HT1080 (cell line): ENCODE measurements at places on chromosomes 7 and 10. TPM values are rescaled to one million over a fixed set of nuclear protein-coding genes. Genes with fewer than 3 reads are reported as not detected.

Gene PIK3CG
- 1.9 and 2.1 TPM in 2 replicates for total RNA-seq

Gene ASB10
- total RNA-seq, result not detected in 2 replicates

Gene UTF1
- not detected in 2 replicates for total RNA-seq

Gene P4HA1
- 22.7 and 25.2 TPM in 2 replicates for total RNA-seq

Gene ZNF32
- total RNA-seq, result 31.2 and 31.8 TPM in 2 replicates

Gene PIP
- not detected in 2 replicates for total RNA-seq

Gene ITIH2
- total RNA-seq, result not detected in 2 replicates

Gene RSPH10B
- not detected in 2 replicates for total RNA-seq

Gene FAS
- 26.6 and 29.9 TPM in 2 replicates for total RNA-seq

Gene TYW1B
- total RNA-seq, result 1.7 TPM in 2 replicates

Gene KIAA1549
- total RNA-seq, result 2.4 and 4.1 TPM in 2 replicates

Gene SCART1
- 0.80 and 1.3 TPM in 2 replicates for total RNA-seq

Gene ANKRD30A
- not detected in 2 replicates for total RNA-seq

Gene LOXL4
- total RNA-seq, result not detected in 2 replicates

Gene ZNF503
- total RNA-seq, result 1.8 and 2.8 TPM in 2 replicates

Gene SLC26A5
- total RNA-seq, result not detected in 2 replicates

Gene ABCB1
- 0.32 TPM in 1 of 2 replicates, not detected in the other for total RNA-seq

Gene GARIN1A
- 0.05 and 0.13 TPM in 2 replicates for total RNA-seq

Gene PYROXD2
- 3.8 and 4.8 TPM in 2 replicates for total RNA-seq

Gene SPDYE1
- not detected in 2 replicates for total RNA-seq

Gene ANKRD16
- 10.1 and 13.5 TPM in 2 replicates for total RNA-seq

Gene ADRA2A
- total RNA-seq, result 0.20 and 0.23 TPM in 2 replicates

Gene TRIM4
- total RNA-seq, result 12.5 and 13.0 TPM in 2 replicates

Gene C10orf67
- 0.10 and 0.50 TPM in 2 replicates for total RNA-seq

Gene CEP55
- total RNA-seq, result 86.3 and 87.3 TPM in 2 replicates

Gene ADAM22
- 5.9 and 7.0 TPM in 2 replicates for total RNA-seq

Gene ELFN1
- total RNA-seq, result 7.4 and 11.1 TPM in 2 replicates

Gene TDRD1
- not detected in 2 replicates for total RNA-seq

Gene NPFFR1
- total RNA-seq, result not detected in 2 replicates

Gene PAPSS2
- total RNA-seq, result 16.6 and 20.9 TPM in 2 replicates

Gene HOXA7
- total RNA-seq, result not detected in 2 replicates

Gene GNGT1
- total RNA-seq, result not detected in 2 replicates

Gene SNX10
- total RNA-seq, result 3.2 and 3.8 TPM in 2 replicates

Gene CYP3A7
- total RNA-seq, result 0.32 and 0.50 TPM in 2 replicates

Gene CYP17A1
- not detected in 2 replicates for total RNA-seq

Gene HEPACAM2
- total RNA-seq, result not detected in 2 replicates

Gene C10orf62
- not detected in 2 replicates for total RNA-seq

Gene BAMBI
- 3.9 and 5.2 TPM in 2 replicates for total RNA-seq
